ENCODE measurements at places on chromosomes 1 and 21.

DNA sequence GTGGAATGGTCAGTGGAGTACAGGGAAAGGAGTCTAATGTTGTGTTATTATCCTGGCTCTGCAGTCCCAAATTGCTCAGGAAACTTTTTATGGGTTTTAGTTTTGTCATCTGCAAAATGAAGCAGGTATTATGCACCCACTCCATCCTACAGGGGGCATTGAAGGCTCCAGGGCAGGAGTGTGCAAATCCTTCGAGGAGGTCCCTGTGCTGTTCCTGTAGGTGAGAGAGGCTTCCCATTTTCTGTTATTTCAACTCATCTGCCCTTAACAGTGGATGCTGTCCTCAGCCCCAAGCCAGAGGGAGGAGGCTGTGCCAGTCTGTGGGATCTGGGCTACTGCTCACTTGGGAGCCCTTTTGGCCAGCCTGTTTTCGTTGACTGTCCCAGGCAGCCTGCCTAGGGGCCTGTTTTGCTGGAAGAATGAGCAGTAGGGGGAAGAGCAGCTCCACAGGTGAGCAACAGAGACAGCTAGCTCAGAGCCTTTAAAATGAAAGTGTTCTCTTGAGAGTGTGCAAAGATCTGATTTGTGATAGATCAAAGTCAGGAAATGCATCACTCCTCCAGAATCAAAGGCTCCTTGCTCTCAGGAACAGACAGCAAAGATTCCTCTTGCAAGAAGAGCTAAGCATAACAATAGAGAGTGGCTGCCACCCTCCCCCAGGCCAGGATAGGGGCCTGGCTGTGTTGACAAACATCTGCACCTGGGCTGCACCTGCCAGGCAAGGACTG lies 317.6 kb upstream of the PROX1 start:
- DNase-seq = peak; percentile 43

GRCh38 chr1:48190881-48191280 lies 31.6 kb upstream of the SLC5A9 start:
- DNase-seq = no peak

DNA sequence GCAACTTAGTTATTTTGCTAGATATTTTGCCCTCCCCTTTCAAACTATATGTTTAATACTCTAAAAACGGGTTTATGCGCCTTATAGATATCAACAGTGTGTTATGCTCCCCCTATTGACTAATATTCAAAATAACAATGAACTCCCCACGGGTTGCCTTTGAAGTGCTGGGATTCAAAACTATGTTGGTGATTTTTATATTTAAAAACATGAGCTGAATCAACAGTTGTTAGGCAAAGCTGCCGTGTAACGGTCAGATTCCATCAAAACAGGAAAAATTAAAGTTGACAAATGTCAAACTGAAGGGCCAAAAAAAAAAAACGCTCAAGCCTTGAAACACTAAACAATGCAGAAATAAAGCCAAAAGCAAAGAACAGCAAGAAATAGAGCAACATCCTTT lies 2.5 kb downstream of the TGFBR3 start:
- DNase-seq = no peak

DNA sequence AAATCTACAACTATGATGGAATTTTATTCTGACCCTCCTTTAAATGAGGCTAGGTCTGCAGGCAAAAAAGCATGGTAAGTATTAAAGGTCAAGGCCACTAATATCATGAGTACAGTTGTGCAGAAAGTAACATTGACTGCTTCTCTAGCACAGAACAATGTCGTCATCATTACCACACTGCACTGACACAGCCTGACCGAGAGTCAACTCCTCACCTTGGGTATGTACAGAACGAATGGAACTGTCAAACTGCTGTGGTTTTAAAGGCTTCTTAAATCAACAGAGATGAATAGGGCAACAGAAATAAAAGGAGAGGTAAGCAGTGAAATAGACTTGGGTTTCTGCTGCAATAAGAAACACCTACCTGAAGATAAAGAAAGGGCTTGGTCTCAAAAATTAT lies 88.8 kb downstream of the TBX15 start:
- DNase-seq = no peak

- no peak for DNase-seq
Measured at GRCh38 chr1:66930823-66931174, 6.0 kb downstream of the MIER1 start.

GRCh38 chr1:65896721-65897120 lies 104.0 kb downstream of the PDE4B start:
- DNase-seq = no peak

DNA sequence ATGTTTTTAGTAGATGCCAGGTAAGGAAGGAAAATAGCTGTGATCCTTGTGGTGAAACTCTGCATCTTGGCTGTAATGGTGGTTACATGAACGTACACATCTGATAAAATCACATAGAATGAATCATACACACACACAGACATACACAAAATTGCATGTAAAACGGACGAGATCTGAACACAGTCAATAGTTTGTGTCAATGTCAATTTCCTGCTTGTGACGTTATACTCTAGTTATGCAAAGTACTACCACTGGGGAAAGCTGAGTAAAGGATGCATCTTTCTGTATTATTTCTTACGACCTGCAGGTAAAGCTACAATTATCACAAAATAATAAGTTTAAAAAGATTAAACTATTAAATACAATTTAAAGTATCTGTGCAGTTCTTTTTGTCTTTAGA lies 493.7 kb upstream of the ZP4 start:
- no peak for DNase-seq

GRCh38 chr1:59356627-59357026 lies 59.7 kb downstream of the FGGY start:
- no peak for DNase-seq

GRCh38 chr1:193222056-193222615 lies 35.7 kb upstream of the B3GALT2 start:
- no peak for DNase-seq

- DNase-seq = no peak
Measured at GRCh38 chr1:24380508-24380907, 33.1 kb downstream of the STPG1 start.

Data from CD8-positive, alpha-beta memory T cell (primary cell).